ENCODE measurements at places on chromosomes 1 and 21.

DNA sequence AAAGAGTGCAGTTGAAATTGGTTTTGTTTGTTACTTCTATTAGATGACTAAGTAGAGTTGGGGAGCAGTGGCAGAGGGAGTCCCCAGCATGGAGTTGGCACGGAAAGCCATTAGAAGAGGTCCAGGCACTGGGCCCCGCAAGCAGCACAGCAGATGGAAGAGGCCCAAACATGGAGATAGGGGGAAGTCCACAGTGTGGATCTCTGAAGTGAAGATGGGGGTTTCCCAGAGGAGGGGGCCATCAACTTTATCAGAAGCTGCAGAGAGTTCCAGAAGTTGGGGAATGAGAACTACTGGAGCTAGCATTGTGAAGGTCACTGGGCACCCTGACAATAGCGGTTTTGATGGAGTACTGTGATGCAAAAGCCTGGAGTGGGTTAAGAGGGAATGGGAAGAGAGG lies 30.6 kb downstream of the PAFAH2 start:
- DNase-seq = no peak

- DNase-seq = no peak
Observed at GRCh38 chr1:223621312-223621734, 44.2 kb downstream of the CAPN8 start.

DNA sequence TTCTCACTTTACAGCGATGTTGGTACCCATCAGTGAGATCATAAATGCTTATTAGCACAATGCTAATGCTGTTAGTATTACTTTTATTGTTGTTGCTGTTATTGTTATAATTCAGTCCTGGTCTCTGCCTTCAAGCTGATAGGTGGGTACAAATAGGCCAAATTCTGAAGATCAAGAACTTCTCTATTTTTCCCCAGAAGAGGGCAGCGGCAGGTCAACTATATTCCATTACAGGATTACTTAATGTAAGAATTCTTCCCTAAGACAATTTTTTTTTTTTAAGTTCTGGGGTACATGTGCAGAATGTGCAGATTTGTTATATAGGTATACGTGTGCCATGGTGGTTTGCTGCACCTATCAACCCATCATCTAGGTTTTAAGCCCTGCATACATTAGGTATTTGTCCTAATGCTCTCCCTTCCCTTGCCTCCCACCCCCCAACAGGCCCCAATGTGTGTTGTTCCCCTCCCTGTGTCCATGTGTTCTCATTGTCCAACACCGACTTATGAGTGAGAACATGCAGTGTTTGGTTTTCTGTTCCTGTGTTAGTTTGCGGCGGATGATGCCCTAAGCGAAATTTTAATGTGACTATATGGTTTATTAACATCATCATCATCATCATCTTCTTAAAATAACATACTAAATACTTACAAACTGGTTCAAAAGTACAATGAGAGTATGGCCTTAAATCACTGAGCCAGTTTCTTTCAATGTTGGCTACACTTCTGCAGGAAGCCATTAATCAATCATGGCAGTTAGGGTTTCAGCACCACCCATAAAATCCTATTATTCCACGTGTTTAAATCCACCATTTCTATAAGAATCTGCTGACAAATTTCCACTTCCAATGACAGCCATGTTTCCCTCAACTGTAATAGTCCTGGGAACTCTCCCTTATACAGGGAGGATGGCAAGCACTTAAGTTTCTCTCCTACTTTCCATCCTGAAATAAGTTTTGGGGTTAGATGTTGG lies 19.2 kb downstream of the SLC19A2 start:
- DNase-seq = no peak

DNA sequence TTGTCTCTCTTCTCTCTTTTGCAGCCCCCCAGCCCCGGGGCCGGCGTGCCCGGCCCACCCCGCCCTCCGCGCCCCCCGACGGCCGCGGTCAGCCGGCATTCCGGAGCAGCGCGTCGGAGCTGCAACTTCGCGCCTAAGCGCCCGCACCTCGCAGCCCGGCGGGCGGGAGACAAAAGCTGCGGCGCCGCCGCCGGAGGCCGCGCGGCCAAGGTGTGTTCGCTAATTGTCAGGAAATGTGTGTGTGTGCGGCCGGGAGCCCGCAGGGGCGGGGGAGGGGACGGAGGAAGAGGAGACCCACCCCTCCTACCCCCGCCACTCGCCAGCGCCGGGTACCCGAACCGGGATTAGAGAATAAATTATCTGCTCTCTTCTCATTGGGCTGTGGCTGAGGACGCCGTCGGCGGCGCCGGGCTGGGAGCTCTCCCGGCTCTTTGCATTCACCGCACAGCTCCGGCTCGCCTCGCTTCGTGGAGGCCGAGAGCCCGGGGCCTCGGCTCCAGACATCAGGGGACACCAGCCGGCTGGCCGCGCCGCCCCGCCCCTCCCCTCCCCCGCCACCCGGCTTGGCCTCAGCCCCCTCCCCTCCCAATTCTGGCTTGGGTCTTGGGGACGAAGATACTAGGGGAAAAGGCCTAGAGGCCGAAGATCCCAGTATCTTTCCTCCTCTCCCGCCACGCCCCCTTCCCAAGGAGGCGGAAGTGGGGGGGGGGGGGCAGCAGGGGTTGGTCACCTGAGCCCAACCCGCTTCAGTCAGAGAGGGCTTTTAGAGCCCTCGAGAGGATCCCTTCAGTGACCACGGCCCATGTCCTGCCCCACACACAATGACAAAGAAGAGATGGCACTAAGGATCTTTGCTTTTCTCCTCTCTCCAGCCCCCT lies 1.3 kb upstream of the BLACAT1 start:
- no peak for DNase-seq

DNA sequence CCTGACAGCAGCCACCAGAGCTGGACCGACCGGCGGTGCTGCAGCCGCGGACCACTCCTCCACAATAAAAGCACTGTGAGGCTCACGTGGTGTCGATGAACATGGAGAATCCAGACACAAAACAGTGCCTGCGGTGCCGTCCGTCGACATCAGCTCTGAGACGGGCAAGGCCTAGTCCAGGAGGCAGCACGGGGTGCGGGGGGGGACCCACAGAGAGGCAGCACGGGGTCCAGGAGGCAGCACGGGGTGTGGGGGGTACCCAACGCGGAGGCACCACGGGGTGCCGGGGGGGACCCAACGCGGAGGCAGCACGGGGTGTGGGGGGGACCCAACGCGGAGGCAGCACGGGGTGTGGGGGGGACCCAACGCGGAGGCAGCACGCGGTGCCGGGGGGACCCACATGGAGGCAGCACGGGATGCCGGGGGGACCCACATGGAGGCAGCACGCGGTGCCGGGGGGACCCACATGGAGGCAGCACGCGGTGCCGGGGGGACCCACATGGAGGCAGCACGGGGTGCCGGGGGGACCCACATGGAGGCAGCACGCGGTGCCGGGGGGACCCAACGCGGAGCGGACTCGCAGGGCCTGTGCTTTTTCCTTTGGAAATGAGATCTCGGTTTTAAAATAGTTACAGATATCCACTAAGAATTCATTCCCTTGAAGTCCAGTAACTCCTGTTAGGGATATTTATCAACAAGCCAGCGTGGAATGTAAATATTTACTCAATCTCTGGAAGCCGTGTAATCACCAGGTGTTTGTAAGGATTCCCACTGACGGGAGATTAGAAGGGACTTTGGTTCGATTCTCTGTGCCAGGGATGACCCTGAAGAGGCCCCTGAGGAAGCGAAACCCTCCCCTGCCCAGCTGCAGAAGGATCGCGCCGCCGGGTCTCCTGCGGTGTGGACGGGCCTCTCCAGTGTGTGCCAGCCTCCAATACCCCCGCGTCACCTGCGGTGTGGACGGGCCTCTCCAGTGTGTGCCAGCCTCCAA lies 52.1 kb downstream of the COL6A1 start:
- DNase-seq = no peak

Data from NCI-H226 (cell line).